T-cell (primary cell): ENCODE measurements at places on chromosomes 11 and 22. TPM values are rescaled to one million over a fixed set of nuclear protein-coding genes. Genes with fewer than 3 reads are reported as not detected.
A peak's percentile ranks its signal among the peaks of the same experiment; 100 is the strongest.

DNA sequence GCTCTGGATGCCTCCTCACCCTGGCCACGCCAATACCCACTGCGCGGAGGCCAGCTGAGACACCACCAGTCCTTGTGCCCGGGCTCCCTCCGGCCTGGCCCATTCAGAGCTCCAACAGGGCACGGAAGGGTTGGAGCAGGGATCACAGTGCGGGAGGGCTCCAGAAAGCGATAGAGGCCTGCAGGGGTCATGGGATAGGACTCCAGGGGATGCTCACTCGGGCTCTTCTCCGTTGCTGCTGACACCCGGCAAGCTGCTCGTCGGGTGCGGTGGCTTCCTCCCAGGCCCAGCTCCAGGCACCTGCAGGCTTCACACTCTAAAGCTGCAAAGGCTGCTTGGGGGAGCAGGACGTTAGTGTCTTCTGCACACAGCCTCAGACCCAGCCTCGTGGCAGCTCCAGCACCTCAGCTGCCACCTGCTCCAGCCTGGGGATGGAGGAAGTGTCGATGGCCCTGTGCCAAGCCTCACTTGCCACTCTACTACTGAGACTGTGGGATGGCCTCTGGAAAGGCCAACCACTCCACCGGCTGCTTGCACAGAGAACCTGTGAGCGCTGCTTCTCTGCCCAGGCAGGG lies 10.6 kb downstream of the WNT7B start:
- DNase-seq, result no peak

DNA sequence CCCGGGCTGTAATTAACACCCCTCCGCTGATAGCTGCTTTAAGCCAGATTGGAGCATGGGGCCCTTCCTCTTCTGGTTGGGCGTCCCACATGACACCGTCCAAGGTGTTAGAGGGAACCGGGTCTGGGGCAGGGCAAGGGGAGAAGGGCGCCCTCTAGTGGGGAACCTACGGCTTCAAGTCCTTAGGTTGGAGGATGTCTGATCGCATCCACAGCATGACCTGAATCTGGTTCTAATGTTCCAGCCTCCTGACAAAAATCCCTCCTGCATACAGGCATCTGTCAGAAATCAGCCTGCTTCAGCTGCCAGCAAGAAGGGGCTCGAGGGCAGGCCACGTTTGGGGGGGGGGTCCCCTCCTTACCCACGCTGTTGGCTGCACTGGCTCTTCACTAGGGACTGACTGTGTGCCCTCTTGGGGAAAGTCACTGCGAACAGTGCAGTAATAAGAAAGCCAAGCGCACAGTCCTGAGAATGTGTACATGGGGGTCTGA lies 94.2 kb upstream of the TBCEL start:
- peak; percentile 12 for DNase-seq

DNA sequence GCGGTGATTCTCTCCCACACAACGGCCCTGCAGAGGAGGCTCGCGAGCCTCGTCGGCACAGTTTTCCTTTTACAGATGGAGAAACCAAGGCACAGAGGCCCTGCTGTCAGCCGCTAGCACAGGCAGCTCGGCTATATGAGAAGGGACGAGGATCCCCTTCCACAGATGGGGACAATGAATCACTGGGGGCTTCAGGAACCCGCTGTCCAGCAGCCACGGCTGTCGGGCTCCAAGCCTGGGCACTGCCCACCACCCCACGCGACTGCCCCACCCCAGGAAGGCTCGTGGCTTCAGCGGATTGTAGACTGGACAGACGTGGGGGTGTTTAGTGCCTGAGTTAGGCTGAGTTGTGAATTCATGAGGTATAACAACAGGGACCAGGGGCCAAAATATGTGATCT lies 17.2 kb upstream of the FGF3 start:
- no peak for DNase-seq

DNA sequence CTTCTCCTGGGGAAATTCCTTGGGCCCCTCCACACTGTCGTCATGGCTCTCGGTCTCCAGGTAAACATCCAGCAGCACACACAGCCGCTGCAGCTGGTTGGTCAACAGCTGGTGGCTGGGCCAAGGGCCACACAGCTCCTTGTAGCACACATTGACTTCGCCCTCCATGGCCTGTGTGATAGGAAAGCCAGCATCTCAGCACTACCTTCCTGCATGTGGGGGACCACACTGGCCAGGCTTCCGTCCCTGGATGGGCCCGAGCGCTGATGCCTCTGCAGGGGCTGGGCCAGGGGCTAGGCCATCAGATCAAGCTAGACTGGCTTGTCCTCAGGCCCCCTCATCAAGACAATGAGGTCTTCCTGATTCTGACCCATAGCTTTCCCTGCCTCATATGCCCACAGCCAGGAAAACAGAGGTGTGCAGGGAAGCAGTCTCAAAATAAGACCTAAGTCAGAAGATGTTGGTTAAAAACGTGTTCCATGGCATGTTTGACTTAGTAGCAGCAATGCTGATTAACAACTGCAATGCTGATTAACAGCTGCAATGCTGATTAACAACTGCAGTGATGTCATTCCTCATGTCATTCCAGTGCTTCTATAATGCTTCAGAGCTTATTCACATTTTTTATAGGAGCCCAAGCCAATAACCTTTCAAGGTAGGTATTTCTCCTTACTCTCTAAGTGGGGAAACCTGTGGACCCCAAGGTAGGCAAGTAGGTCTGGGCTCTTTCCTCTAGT lies 31.3 kb downstream of the NEFH start:
- no peak for DNase-seq

GRCh38 chr22:17119481-17120202 lies 1.5 kb downstream of the TMEM121B start:
- DNase-seq, result no peak

- DNase-seq, result no peak
These were observed 43.1 kb downstream of the TRAF6 start for GRCh38 chr11:36467012-36467411.

DNA sequence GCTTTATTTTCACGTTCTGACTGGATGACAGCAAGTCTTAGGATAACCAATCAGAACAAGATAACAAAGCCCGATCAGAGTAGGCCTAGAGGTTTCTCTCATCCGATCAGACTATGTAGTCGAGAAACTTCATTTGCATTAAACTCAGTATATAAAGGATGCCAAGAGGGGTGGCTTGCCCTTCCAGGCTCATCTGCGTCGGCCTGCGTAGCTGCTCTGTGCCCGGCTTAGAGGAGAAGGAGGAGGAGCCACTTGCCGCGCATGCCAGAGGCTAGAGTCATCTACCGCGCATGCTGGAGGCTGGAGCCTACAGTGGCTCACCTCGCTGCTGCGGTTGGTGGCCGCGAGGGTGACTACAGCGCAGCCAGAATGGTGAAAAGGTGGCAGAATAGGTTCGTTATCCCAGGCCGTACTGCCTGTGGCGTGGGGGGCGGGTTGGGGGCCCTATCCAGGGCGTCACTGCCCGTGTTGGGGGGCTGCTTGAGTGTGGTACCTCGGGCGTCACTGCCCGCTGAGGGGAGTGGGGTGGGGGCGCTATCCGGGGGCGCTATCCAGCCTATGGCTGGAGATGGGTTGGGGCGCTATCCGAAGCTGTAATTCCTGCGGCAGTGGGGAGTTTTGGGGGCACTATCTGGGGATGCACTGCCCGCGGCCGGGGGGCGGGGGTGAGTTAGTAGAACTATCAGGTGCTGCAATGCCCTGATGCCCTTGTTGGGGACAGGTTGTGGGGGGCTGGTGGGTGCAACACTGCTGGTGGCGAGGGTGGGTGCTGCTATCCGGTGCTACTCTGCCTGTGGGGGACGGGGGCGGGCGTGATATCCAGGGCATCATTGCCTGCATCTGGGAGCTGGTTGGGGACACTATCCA lies at the start of gene RFPL2:
TSS of gene RFPL2 (minus strand) at position 218 of the 867 bp plus-strand sequence. CDS start 2,622 bp downstream, outside the sequence.
- DNase-seq, result peak; percentile 55

- DNase-seq, result no peak
These were observed 41.4 kb upstream of the B3GAT1 start for GRCh38 chr11:134453441-134453840.

- DNase-seq, result no peak
These were observed 14.3 kb downstream of the ZC3H7B start for GRCh38 chr22:41315586-41315985.

- DNase-seq, result no peak
These were observed at the start of gene OR52N1 for GRCh38 chr11:5791165-5791564. Gene OR52N1, minus strand, starts transcription at chr11:5791265. Its CDS starts 2,449 bp downstream, at chr11:5788816.

- DNase-seq, result no peak
These were observed 85.9 kb downstream of the GAB2 start for GRCh38 chr11:78331711-78332110.

- no peak for DNase-seq
These were observed 38.5 kb upstream of the GRAMD4 start for GRCh38 chr22:46581538-46582244.

DNA sequence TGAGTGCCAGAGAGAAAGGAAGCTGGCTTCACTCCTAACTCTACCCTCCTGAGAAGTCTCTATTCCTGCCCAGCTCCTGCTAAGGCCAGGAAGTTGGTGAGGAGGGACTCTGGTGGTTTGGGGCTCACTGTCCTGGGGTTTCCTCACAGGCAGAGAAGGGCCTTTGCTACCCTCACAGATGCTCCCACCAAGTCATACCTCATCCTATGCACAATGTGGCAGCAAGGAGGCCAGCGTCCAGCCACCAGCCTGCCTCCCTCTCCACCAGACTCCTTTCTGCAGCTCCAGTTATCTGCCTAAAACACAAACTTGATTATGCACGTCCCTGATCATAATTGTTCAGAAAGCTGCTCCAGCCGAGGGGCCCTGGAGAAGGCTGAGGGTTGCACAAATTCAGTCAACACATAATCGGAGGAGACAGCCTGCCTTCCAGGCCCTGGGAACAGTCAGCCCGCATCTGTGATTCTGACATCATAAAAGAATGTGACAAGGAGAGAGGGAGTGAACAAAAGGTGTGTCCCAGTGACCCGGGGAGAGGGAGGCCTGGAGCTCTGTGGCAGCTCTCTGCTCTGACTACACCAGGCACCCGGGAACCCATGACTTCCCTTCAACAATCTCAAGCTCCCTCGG lies 28.8 kb downstream of the DKK3 start:
- DNase-seq, result no peak

- no peak for DNase-seq
These were observed 12.1 kb downstream of the SF3A1 start for GRCh38 chr22:30344447-30345200.

Gene TRIM48
- not detected for total RNA-seq

Gene NEFH
- 0.47 TPM for total RNA-seq

Gene SHISAL1
- total RNA-seq, result not detected

Gene OR8D4
- not detected for total RNA-seq
